Iris pigment epithelial cell (primary cell): ENCODE measurements at places on chromosomes 6 and 20.

DNA sequence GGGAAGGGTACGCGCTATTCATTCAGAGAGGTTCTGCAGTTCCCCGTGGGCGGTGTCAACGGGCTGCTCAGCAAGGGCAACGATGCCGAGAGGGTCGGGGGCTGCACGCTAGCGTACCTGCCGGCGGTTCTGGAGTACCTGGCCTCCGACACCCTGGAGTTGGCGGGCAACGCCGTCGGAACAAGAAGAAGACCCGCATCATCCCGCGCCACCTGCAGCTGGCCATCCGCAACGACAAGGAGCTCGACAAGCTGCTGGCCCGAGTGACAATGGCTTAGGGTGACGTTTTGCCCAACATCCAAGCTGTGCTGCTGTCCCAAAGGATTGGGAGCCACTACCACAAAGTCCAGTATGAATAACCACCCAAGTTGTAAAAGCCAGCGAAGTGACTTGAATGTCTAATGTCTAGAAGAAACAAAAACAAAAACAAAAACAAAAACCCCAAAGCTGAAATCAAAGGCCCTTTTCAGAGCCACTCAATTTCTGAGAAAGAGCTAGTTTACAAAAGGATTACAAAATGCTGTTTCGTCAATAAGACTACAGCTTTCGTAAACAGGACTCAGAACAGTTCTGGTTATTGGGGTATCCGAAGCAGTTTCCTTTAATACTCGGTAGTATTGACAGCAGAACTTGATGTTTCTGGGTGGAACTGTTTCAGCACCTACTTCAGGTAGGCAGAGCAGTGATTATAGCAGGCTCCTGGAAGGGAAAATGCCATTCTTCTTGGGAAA, 21.9 kb upstream of the SLC17A4 start:
- DNase-seq, result no peak

DNA sequence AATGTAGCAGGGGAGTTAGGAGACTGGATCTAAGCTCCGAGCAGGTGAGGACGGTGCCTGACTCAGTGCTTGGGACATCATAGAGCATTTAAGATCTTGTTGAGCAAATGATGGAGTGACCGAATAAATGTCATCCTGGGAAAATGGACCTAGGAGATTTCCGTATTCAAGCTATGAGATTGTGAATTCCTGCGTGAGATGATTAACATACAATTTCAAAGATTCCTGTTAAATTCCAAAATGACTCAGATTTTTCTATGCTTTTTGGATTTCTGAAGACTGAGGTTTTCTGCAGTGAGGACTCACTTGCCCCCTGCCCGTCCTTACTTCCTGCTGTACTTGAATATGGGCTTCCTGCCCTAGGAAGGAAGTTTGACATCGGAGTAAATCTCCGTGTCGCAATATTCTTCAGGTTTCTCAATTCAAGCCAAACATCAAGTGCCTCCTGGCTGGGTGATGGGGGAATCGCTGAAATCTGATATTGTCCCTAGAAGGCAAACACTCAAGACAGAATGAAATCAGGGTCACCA, 5.2 kb downstream of the SYTL3 start:
- peak; percentile 76 for DNase-seq

DNA sequence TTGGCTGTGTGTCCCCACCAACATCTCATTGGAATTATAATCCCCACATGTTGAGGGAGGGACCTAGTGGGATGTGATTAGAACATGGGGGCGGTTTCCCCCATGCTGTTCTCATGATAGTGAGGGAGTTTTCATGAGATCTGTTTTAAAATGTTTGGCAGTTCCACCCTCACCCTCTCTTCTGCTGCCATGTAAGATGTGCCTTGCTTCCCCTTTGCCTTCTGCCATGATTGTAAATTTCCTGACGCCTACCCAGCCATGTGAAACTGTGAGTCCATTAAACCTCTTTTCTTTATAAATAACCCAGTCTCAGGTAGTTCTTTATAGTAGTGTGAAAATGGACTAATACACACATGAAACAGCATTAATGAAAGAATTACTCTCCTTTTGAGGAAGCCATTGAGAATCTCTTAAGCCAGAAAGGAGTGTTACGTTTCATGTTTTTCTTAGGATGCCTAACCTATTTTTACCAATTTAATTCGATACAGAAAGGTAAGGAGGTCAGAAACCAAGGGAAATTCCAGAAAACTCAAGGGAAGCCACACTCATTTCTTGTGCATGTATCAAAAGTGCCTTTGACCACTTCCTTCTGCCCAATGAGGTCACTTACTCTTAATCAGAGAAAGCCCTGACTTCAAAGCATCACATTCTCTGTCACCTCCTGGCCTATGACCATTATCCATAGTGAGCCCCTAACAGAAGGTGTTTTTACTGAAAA, 24.7 kb upstream of the HINT3 start:
- no peak for DNase-seq

- DNase-seq, result no peak
Observed at GRCh38 chr20:20503777-20504530, 136.1 kb downstream of the INSM1 start.

GRCh38 chr20:62350629-62351422, 16.3 kb downstream of the LAMA5 start:
- no peak for DNase-seq

GRCh38 chr6:11552442-11552841, 14.9 kb downstream of the TMEM170B start:
- no peak for DNase-seq

- DNase-seq, result no peak
Observed at GRCh38 chr6:72696055-72696454, 74.2 kb downstream of the KCNQ5 start.

- no peak for DNase-seq
Observed at GRCh38 chr6:92069781-92070180, 1349.6 kb downstream of the EPHA7 start.

DNA sequence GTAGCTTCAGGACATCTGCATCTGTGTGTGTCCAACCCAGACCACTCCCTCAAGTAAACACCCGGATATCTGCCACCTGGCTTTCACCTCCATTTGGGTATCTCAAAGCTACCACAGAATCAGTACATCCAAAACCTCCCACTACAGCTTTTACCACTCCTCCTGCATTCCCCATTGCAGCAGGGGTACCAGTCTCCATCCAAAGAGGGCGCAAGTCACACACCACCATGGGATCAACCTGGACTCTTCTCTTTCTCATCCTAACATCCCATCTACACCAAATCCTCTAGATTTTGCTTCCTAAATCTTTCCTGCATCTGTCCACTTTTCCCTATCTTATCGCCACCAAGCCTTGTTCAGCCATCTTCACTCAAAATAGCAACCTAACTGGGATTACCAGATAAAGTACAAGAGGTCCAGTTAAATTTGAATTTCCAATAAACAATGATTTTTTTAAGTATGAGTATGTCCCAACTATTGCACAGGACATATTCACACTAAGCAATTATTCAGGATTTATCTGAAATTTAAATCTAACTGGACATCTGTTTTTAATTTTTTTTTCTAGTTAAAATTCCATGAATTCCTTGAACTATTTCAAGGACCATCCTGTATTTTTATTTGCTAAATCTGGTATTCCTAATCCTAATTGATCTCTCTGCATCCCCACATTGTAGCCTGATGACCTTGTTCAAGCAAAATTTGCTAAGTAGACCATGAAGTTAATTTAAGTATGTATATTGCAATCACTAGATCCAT, 164.3 kb upstream of the MLN start:
- DNase-seq, result no peak

GRCh38 chr20:46367967-46368901, 38.2 kb downstream of the ELMO2 start:
- DNase-seq, result peak; percentile 29

GRCh38 chr20:44748005-44748370, 2.3 kb downstream of the KCNK15 start:
- DNase-seq, result no peak
